ENCODE measurements at places on chromosomes 3 and 15. TPM values are rescaled to one million over a fixed set of nuclear protein-coding genes. Genes with fewer than 3 reads are reported as not detected.

SLC25A26 gene
- 14.9 TPM for total RNA-seq

NR2E3 gene
- not detected for total RNA-seq

FSIP1 gene
- 1.9 TPM for total RNA-seq

LRRN1 gene
- not detected for total RNA-seq

CCNDBP1 gene
- 60.7 TPM for total RNA-seq

CADPS gene
- not detected for total RNA-seq

CYP19A1 gene
- not detected for total RNA-seq

All from HFFc6 (cell line).